ENCODE measurements at places on chromosomes 3 and 15.
A peak's percentile ranks its signal among the peaks of the same experiment; 100 is the strongest.

DNA sequence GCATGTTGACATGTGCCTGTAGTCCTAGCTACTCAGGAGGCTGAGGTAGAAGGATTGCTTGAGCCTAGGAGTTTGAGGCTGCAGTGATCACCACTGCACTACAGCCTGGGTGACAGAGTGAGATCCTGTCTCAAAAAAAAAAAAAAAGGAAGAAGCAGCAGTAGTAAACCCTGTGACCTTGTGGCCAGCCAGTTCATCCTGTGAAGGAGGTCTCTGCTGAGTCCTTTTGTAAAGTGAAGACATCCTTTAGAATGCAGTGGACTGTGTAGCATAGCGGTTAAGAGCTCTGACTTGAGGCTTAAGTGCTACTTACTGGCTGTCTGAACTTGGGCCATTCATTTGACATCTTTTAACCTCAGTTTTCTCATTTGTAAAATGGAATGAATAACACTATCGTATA lies 8.3 kb downstream of the EXOSC7 start:
- DNase-seq: no peak

- peak; percentile 44 for DNase-seq
Observed at GRCh38 chr15:74615508-74616365, at the start of gene CLK3. CLK3 (plus strand) TSS chr15:74615836; CDS start chr15:74619197, 3,361 bp downstream.

GRCh38 chr3:29430558-29430971 lies 149.7 kb downstream of the RBMS3 start:
- DNase-seq: peak; percentile 64

- no peak for DNase-seq
Observed at GRCh38 chr15:31412824-31413223, 86.2 kb downstream of the KLF13 start.

DNA sequence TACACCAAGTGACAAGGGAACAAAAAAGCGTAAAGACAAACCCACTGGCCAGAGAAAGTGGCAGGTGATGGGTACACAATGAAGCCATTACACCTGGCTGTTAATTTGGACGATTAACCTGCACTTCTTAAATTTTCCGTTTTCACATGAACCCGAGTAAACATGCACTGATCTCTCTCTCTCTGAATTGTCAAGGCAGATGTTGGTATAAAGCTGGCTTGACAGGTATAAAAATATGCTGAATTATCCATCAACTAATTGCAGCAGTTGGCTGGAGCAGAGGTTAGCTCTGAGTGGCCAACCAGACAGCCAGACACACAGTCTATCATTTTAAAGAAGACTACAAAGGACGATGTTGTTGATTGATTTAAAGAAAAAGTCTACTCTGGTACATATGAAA lies 561.7 kb upstream of the ALCAM start:
- DNase-seq: no peak

- no peak for DNase-seq
Observed at GRCh38 chr3:44132061-44132460, 109.6 kb upstream of the TOPAZ1 start.

GRCh38 chr3:81743096-81744025 lies 18.1 kb downstream of the GBE1 start:
- DNase-seq: peak; percentile 96

DNA sequence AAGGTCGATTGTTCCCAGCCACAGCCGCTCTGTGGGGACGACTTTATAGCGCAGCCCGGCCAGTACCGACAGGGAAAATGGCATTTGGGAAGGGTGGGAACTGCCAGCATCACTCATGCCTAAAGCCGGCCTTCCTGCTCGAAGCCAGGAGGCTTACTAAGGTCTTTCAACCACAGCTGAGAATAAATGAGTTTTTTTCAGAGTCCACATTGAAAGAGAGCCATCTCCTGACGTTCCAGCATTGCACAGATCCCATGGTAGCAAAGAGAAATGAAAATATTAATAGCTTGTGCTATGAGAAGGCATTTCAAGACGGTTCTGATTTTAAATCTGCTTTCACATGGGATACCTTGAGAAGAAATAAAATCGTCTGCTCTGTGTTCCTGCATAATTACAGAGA lies 230.2 kb upstream of the IGF1R start:
- no peak for DNase-seq

- DNase-seq: no peak
Observed at GRCh38 chr3:142224482-142225072, 808 bp downstream of the GK5 start.

All from GM04503 (cell line).